ENCODE measurements at places on chromosomes 7 and 10. TPM values are rescaled to one million over a fixed set of nuclear protein-coding genes. Genes with fewer than 3 reads are reported as not detected.

The ZMIZ2 gene
- 36.0 TPM for total RNA-seq

The OPALIN gene
- total RNA-seq = not detected

The TMEM196 gene
- not detected for total RNA-seq

The SUN3 gene
- total RNA-seq = not detected

The CFAP46 gene
- total RNA-seq = under 0.01 TPM

The MACROH2A2 gene
- 16.2 TPM for total RNA-seq

The KAZALD1 gene
- 3.2 TPM for total RNA-seq

The CACNB2 gene
- total RNA-seq = 89.6 TPM

The KCND2 gene
- 0.91 TPM for total RNA-seq

The ERCC6 gene
- 11.7 TPM for total RNA-seq

The OIT3 gene
- not detected for total RNA-seq

The ACSL5 gene
- 10.6 TPM for total RNA-seq

The DPYSL4 gene
- 2.5 TPM for total RNA-seq

The SPDYE2 gene
- not detected for total RNA-seq

The EPHB6 gene
- 5.6 TPM for total RNA-seq
